IMR-90 (cell line): ENCODE measurements at places on chromosomes 7 and 10. TPM values are rescaled to one million over a fixed set of nuclear protein-coding genes. Genes with fewer than 3 reads are reported as not detected.

Gene PNLIP
- not detected in 2 replicates for polyA plus RNA-seq

- no peak for DNase-seq
These were observed 266.1 kb downstream of the HGF start for GRCh38 chr7:81503771-81504170.

- DNase-seq, result no peak
These were observed 284.0 kb downstream of the GRID1 start for GRCh38 chr10:86082556-86082955.

- DNase-seq, result no peak
These were observed 118.8 kb downstream of the IQUB start for GRCh38 chr7:123415625-123416024.

GRCh38 chr7:78023191-78023590 lies 224.6 kb downstream of the PHTF2 start:
- no peak for DNase-seq

DNA sequence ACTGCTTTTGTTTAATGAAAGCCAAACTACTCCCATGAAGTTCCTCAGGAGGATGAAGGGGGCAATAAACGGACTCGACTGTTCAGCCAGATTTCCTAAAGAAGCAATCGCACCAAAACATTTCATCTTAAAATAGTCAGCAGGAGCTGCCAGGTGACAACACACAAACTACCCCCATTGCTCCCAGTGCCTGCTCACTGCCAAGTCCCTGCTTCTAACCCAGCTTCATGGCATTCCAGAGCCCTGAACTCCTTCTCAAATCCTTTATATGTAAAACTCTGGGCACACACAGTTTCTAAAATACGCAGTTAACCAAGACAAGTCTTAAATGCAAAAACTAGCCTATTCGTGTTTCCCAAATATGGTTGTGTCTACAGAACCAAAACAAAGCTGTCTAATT lies 110.0 kb downstream of the SORBS1 start:
- no peak for DNase-seq

- peak; percentile 1 for DNase-seq
These were observed 525.2 kb downstream of the LRMDA start for GRCh38 chr10:75956624-75957023.

DNA sequence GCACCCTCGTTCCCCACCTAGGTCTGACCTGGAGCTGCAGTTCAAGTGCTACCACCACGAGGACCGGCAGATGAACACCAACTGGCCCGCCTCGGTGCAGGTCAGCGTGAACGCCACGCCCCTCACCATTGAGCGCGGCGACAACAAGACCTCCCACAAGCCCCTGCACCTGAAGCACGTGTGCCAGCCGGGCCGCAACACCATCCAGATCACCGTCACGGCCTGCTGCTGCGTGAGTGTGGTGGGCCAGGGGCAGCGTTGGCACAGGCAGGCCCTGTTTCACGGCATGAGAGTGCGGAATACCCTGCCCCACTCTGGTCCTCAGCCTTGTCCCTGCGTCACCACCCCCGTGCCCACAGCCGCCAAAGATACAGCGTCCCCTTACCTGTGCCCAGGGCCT lies 46.6 kb upstream of the PPIF start:
- DNase-seq, result no peak

- DNase-seq, result peak; percentile 57
These were observed 33.2 kb upstream of the SMNDC1 start for GRCh38 chr10:110337906-110338305.

Gene RNF148
- not detected in 2 replicates for polyA plus RNA-seq

- DNase-seq, result peak; percentile 39
These were observed 15.1 kb downstream of the TRUB1 start for GRCh38 chr10:114953047-114953446.

Gene OIT3
- not detected in 2 replicates for polyA plus RNA-seq

Gene CACNB2
- polyA plus RNA-seq, result 0.36 and 0.70 TPM in 2 replicates

Gene PPP1R3A
- not detected in 2 replicates for polyA plus RNA-seq

DNA sequence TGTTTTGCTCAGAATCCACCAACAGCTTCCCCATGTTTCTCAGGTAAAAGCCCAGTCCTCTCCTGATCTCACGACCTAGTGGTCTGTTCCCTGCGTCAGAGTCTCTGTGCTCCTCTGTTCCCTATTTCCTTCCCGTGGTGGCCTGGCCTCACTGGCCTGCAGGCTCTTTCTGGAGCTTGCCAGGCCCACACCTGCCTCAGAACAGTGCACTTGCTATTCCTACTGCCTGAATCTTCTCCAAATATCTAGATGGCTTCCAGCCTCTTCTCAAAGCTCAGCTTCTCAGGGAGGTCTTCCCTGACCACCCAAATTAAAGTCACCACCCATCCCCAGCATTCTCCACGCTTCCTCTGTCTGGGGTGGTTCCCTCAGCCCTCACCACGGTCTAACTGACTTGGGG lies 165.3 kb downstream of the USP6NL start:
- DNase-seq, result no peak

DNA sequence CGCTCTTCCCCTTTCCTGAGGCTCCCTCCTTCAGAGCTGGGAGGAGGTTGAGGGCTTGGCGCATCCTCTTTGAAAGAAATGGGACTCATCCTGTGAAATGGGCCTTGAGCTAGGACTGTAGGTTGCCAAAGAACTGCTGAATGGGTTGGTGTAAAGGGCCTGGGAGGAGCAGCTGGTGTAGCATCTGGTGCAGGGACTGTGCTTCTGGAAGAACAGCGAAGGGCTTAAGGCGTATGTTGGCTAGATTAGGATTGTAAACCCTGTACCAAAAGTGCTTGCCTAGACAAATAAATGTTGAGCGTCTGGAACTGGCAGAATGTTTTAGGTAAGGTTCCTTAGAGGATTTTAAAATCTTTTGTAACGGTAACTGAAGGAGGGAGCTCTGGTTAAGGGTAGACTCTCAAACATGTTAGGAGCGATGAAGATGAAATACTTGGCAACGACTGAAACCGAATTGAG lies 563 bp downstream of the STAM start:
- DNase-seq, result peak; percentile 30

DNA sequence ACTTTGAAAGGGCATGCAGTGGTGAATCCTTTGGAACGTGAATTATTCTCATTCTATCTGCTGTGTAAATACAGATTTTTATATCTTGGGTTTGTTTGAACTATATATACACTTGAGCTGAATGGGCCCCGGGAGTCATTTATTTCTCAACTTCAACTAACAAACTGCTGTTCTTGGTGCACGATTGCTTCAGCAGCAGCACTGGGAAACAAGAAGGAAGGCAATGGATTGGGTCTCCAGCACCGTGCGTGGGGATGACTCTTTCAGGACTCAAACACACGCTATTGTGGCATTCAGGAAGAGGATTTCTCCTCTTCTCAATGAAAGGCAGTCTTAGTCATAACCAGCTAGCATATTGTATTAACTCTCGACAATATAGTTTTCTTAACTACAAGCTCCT lies 226.0 kb upstream of the NFE2L3 start:
- DNase-seq, result no peak

- no peak for DNase-seq
These were observed 1.5 kb downstream of the PCDH15 start for GRCh38 chr10:54799506-54799905.

Gene ENTPD7
- 6.5 and 8.0 TPM in 2 replicates for polyA plus RNA-seq

DNA sequence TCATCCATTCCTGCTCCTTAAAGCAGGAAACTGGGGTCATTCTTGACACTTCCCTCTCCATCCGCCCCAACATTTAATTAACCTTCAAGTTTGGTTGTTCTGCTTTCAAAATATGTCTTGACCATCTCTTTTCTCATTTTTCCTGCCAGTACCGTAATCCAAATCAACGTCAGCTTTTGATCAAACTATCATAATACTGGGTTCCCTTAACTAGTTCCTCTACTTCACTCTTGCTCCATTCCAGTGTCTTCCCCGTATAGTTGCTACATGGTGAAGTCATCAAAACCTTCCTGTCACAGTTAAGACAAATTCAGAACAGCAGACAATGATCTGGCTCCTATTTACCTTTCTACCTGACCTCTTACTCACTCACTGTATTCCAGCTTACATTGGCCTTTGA lies 6.6 kb upstream of the KLF14 start:
- DNase-seq, result no peak

- DNase-seq, result no peak
These were observed 74.5 kb downstream of the LRMDA start for GRCh38 chr10:75505840-75506506.

- no peak for DNase-seq
These were observed 63.2 kb downstream of the MKI67 start for GRCh38 chr10:128062881-128063563.

DNA sequence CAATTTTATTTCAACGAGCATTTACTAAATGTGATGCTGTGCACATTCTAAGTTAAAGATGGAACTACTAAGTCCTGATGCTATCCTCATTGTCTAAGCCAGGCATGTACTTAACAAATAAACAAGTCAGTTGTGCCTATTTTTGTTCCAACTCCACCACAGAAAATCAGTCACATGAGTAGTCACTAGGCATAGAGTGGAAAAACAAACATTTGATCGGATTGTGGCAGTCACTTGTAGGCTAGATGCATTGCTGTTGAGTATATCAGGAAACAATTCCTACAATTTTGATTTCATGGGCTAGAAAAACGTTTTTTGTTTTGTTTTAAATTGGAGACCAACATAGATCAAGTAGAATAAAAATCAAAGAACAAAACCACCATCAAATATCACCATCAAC lies 177.6 kb upstream of the SLC25A13 start:
- DNase-seq, result no peak

Gene FFAR4
- not detected in 2 replicates for polyA plus RNA-seq

Gene FGL2
- polyA plus RNA-seq, result 0.32 and 0.47 TPM in 2 replicates

Gene KEL
- 0.03 and 0.07 TPM in 2 replicates for polyA plus RNA-seq

GRCh38 chr10:12409161-12409560 lies 59.8 kb downstream of the CAMK1D start:
- no peak for DNase-seq

DNA sequence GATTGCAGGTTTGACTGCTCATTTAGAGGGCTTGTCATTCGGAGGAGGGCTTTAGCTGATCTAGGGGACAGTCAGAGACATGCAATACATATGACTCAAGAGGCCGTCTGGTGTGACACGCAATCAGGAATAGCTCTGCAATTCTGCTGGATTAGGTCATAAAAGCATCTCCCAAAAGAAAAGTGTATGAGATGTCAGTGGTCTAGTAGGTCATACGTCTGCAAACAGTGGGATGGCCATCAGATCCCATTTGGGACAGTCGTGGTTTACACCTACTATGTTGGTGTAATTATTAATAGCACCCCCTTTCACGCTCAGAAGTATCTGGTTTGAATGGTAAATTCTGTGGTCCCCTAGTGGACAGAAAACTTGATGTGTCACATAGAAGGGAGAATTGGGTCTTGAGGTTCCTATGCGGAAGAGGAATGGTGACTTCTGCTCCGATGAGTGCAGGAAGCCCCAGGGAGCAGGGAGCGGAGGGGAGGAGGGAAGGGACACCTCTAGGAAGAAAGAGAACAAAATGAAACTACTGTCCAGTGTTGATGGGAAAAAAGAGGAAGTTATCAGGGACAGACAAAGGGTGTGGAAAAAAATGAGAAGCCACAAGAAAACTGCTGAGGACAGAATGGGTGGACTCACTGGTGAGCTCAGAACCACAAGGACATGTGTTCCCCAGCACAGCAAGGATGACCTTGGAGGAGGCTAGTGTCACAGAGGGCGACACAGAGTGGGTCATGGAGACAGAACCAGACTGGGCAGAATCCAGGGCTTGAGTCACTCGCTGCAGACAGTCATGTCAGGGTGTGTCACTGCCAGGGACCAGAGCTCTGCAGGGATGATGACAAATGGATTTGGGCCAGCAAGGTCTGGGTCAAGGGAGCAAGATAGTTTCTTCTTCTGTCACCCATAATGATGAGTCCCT lies 59.9 kb downstream of the MAP3K8 start:
- peak; percentile 66 for DNase-seq

Gene MYH16
- 0.03 and 0.09 TPM in 2 replicates for polyA plus RNA-seq

Gene CWF19L1
- 8.8 and 10.2 TPM in 2 replicates for polyA plus RNA-seq

- peak; percentile 97 for DNase-seq
These were observed at the start of gene SFR1 for GRCh38 chr10:104121485-104122224. Gene SFR1 (plus strand): TSS chr10:104122171. CDS start chr10:104122184, 13 bp downstream.

Gene TEX47
- not detected in 2 replicates for polyA plus RNA-seq

GRCh38 chr10:12980713-12981306 lies 20.7 kb downstream of the CCDC3 start:
- no peak for DNase-seq
